ENCODE measurements at places on chromosomes 5 and 9.

DNA sequence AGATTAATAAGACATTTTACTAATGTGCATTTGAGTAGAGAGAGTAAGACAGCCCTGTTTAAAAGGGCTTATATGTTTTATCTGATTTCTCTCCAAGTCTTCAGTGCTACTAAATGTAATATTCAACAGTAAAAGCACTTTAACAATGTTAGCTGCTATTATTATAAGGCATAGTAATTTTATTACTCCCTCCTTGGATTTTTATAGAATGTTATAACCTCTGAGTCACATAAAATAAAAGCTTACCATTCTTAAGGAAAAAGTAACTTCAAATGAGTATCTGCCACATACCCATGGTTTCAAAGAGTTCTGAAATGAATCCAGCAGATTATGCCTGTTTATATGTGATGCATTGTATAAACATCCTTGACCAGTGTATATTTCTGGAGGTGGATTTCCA lies 19.0 kb downstream of the SPDL1 start:
- DNase-seq, result no peak

- DNase-seq, result no peak
These were observed 69.6 kb downstream of the DAB2IP start for GRCh38 chr9:121721058-121721350.

DNA sequence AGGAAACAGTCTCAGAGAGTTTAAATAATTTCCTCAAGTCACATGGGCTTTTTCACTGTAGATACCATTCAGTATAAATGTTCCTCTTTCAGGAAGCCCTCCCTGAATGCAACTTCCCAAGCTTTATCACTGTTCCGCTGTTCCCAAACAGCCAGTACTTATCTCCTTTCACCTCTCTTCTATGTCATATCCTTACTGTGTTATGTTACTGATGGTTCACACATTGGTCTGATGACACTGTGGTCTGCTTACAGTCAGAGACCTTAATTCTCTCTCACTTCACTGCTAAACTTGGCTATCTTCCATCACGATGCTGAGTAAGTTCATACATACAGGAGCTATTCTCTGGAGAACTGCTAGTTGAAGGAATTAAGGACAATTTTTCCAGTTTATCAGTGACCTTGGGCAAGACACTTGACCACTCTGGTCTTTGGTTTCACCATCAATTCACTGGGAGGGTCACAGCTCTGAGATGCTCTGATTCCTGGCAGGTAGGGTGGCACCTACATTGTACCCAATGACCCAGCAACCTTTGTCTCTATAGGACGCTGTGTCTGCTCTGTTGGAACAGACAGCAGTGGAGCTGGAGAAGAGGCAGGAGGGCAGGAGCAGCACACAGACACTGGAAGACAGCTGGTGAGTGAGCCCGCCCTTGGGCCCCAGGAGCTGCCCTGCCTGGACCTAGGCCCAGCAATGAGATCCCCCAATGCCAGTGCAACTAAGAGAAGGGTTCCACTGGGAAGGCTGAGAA lies 42.1 kb upstream of the RARS1 start:
- no peak for DNase-seq

DNA sequence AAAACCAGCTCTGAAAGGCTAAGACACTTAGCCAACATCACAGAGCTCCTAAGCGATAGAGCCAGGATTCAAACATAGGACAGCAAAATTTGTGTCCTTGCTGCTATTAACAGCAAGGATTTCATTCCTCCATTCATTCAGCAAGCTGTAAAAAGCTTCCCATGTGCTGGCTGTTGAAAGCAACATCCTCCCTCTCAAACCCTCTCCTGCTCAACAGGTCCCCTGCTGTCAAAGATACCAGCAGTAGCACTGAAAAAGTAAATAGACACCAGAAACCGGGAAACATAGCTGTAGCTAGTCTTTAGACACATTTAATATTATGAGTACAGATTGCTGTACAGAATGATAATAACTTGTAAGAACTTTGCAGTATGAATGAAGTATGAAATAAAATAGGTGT lies 52.6 kb upstream of the ADAMTSL1 start:
- no peak for DNase-seq

DNA sequence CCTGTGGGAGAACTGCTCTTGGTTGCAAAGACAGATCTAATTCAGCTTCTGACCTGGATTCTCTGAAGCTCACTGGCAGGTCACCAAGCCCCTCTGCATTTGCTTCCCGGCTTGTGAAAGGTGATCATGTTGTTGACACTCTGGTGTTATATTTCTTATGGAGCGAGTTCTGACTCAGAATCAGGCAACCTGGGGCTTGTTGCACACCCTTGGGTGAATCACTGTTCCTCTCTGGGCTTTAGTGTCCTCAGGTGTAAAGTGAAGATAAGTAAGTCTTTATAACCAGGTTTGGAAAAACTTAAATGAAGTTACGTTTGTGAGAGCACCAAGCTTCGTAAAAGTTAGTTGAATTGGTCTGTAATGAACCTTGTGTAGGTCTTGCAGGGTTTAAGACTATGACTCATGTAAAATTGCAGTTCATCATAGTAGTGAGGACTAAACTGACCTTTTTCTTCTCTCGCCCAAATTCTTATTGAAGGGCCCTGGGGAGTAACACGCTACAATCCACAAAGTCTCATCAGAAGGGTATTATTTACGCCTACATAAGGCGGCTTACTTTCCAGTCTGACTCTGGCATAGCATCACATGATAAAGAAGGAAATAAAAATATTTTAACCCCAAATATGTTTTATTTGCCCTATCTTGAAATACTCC lies 218.6 kb downstream of the TMEM38B start:
- no peak for DNase-seq

- DNase-seq, result no peak
These were observed 97.8 kb downstream of the PAPPA start for GRCh38 chr9:116251366-116251765.

DNA sequence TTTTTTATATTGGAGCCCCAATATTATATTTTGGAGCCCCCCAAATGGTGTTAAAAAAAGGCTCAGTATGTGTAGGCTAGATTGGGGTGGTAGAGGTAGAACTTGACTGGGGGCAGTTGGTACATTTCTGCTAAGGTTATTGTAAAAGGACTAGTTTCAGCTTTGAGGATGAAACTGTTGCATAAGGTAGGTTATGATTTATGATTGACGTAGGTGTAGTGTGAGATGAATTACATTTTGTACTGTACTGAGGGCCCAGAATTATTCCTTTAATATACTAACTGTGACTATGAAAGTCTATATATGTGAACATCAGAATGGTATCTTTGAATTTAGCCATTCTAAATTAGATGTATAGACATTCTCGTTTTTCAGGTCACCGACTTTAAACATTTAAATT lies 3.6 kb downstream of the RIC1 start:
- DNase-seq, result no peak

DNA sequence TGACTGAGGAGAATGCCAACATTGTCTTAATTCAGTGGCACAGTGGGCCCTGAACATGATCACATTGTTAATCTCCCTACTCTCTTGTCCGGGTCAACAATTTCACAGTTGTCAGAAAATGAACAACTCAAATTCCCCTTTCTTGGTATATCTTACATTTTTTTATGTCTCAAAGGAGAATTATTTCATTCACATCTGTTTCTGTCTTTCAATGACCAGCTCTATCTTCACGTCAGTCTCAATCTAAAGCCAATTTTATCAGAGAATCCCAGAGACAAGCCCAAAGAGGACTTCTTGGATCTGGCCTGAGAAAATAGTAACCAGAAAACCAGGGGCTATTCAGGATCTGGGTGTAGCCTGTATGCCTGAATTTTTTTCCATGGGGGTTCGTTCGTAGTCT lies 477.5 kb downstream of the PDE4D start:
- no peak for DNase-seq

- DNase-seq, result no peak
These were observed 186.8 kb upstream of the KLF9 start for GRCh38 chr9:70601000-70601951.

DNA sequence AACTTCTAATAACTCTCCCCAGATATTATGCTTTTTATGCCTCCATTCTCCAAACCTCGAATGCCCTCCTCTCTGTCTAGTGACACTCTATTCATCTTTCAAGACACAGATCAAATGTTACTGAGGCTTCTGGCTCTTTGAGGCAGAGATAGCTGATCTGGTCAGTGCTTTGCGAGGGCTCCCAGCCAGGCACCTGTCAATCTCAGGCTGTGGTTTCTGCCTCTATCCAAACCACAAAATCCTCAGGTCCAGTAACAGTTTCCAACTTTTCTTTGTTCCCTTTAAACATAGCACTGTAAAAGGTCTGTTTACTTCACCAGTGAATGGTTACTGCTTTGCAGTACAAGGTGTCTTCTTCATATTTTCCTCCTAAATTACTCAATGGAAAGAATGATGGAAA lies 11.5 kb upstream of the STK32A start:
- no peak for DNase-seq

- no peak for DNase-seq
These were observed 41.0 kb downstream of the ESM1 start for GRCh38 chr5:54944364-54944763.

- DNase-seq, result peak; percentile 49
These were observed 11.9 kb downstream of the GLIPR2 start for GRCh38 chr9:36148311-36149051.

- no peak for DNase-seq
These were observed 71.4 kb downstream of the CEP120 start for GRCh38 chr5:123351820-123352219.

- no peak for DNase-seq
These were observed 70.5 kb downstream of the MLLT3 start for GRCh38 chr9:20551835-20552234.

GRCh38 chr9:100229561-100229960 lies 123.2 kb downstream of the TEX10 start:
- DNase-seq, result no peak

DNA sequence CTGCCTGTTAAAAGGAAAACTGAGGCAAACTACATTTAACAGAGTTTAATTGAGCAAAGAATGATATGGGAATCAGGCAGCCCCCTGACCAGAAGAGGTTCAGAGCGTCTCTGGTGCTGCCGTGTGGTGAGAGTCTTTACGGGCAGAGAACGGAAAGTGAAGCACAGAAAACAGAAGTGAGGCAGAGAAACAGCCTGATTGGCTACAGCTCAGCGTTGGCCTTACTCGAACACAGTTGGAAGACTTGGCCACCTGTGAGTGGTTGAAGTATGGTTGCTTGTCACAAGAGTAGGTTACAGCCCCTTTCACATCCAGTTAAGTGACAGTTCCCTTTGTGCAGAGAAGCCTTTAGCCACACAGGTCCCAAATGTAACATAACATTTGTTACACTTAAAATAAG lies 16.9 kb upstream of the FBP1 start:
- peak; percentile 42 for DNase-seq

DNA sequence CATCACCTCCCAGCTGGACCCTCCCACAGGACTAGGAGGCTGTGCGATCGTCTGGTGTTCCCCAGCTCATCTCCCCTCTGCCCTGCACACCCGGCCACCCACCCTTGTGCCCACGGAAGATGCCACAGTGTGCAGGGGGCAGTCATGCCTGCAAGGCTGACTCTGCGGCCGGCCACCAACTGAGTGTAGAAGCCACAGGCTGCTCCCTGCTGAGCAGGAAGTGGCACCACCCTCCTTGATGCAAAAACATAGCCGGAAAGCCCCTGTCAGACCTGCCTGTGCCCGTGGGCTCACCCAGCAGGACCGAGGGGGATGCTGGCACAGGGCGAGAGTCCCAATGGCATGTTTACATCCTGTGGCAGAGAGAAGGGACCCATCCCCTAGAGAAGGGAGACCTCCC lies 40.3 kb upstream of the SLC12A7 start:
- DNase-seq, result no peak

DNA sequence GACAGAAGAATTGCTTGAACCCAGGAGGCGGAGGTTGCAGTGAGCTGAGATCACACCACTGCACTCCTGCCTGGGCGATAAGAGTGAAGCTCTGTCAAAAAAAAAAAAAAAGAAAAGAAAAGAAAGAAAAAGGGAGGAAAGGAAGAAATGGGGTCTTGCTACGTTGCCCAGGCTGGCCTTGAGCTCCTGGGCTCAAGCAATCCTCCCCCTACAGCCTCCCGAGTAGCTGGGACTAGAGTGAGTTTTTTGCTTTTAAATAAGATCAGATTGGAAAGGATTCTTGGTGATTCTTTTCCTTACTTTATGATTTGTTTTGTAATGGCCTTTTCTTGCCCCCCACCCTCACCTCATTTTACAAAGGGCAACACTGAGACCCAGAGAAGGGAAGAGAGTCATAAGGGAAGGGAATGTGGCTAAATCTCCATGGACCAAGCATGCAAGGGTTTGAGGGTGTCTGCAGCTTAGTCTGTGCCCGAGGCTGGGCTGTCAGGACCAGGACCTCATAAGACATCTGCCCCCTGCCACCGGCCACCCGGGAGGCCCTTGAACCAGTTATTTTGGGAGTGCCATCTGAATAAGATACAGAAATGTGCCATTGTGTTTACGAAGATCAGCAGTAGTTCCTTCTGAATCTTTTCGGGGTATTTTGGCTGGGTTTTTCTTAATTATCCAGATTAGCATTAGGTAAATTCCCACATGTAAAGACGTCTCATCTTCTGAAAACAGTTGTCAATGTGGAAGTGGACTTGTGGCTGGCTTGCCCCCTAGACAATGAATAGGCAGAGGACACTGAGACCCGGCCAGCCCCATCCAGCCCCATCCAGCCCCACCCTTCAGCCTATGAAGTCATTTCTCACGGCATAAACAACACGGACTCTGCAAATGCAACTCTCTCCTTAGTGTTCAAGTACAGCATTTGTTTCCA lies 44.5 kb upstream of the GRHPR start:
- DNase-seq, result no peak

GRCh38 chr9:129547869-129548570 lies 72.9 kb downstream of the C9orf50 start:
- DNase-seq, result no peak

- no peak for DNase-seq
These were observed 75.1 kb upstream of the FBN2 start for GRCh38 chr5:128613128-128613527.

- no peak for DNase-seq
These were observed 47.4 kb upstream of the MEF2C start for GRCh38 chr5:88930335-88930734.

DNA sequence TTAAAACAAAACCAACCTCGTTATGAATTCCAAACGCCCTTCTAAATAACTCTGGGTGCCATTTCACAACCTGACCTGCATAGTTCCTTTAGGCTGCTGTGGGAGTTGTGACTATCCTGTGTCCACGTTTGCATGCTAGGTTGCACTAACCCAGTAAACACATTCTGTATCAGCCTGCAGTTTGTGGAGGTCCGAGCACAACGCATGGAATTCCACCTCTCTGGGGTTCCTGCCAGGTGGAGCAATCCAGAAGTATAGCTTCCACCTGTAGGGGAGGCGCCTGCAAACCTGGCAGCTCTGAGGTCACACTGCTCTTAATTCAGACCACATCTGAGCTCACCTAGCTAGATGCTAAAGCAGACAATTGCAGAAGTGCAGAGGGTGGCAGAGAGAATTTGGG lies 57.2 kb downstream of the MARCHF3 start:
- DNase-seq, result no peak

GRCh38 chr5:77155179-77155785 lies 55.2 kb upstream of the PDE8B start:
- no peak for DNase-seq

- no peak for DNase-seq
These were observed 217.6 kb upstream of the ANKRD55 start for GRCh38 chr5:56450766-56451165.

- no peak for DNase-seq
These were observed 291.9 kb downstream of the DMAC1 start for GRCh38 chr9:7507566-7508270.

- DNase-seq, result no peak
These were observed 204.1 kb downstream of the ELAVL2 start for GRCh38 chr9:23621924-23622323.
